GM20000 (cell line): ENCODE measurements at places on chromosomes 5 and 9.

DNA sequence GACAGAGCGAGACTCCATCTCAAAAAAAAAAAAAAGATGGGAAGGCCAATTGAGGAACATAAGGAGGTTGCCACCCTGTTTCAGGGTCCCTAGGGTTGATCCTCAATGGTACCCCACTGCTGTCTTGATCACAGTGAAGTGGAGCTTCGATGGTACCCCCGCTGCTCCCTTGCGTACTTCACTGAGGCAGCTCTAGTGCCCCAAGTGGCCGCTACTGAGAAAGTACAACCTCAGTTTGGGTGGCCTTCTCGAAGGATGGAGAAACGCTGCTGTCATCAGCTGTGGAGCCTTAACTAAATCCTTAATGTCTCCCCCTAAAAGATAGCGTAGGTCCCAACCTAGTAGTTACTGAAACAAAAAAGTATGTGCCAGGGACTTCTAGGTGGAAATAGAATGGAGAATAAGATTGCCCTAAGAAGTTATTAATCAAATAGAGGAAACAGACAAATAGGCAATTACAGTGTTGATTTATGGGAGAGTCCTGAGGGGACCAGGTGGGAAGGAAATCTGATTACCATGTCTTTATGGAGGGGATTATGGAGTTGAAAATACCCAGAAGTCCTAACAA is 6.3 kb downstream of the TESK1 start:
- DNase-seq = peak; percentile 73

- no peak for DNase-seq
These were observed 39.6 kb downstream of the SYK start for GRCh38 chr9:90841213-90841612.

DNA sequence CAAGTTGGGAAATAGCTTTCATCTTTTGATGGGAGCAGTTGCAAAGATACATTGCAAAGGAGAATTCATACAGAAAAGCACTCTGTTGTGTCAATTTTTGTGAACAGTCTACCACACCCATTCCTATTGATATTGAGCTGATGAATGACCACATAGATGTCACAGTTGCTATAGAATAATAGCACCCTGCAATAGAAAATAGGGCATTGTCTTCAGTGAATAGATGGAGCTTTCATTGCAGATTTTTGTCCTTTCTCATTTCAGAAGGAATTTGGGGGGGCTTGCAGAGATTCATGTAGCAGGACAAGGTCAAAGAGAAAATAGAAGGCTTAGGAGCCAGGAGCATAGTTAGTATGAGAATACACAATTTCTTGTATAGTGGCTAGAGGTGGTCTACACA is 237.9 kb downstream of the TMEM38B start:
- DNase-seq = no peak

DNA sequence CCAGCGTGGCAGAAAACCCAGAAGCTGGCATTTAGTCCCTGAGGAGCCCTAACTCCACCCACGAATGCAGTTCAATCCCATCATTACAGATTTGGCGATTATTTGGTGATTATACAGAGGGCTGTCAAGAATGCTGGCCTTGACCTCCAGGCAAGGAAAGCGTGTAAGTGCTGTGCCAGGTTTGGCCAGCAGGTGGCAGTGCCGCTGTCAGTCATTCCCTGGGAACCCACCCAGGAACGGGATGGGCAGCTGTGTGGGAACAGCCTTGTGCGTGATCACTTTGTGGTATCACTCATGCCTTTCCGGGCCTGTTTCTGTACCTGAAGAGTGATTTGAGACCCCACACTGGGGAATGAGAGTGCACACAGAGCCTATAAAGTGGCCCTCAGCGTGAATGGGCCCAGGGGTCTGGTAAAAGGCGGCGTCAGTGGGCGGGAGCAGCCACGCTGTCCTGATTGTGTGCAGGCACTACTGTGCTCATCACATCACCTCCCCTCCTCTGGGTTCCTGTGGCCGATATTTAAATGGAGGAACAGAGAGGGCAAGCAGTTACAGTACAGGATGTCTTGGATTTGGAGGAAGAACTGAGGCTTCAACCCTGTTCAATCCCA is 215.6 kb downstream of the ROR2 start:
- DNase-seq = peak; percentile 84

- DNase-seq = no peak
These were observed 36.0 kb upstream of the GLIPR2 start for GRCh38 chr9:36100532-36100931.

- no peak for DNase-seq
These were observed 33.4 kb downstream of the IRX2 start for GRCh38 chr5:2718115-2718514.

DNA sequence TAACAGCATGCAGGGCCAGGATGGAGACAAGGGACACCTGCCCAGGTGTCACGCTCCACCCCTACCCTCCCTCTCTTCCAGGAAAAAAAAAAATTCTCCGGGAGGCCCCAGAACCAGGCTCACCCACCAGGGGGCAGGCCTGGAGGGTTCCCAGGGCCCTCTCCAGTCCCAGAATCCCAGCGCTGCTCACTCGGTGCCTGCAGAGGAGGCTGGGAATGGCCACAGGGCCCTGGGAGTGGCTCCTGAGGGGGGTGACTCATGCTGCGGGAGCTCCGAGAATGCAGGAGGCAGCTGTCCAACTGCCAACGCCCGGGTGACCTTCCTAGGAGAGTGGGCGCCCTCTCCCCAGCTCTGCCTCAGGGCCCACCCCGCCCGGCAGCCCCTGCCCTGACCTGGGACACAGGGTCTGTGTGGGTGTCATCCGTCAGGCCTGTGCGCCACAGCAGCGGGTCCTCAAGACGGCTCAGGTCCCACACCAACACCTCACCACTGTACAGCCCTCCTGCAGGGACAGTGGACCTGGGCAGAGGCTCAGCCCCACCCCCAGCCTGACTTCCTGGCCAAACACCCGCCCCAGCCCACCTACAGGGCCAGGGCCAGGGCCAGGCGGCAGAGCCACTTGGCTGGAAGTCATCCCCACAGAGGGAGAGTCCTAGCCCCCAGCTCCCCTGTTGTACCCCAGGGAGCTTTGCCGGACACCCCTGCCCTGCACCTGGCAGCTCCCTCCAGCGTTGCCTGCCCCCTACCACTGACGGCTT is 21.2 kb downstream of the DYNC2I2 start:
- DNase-seq = no peak

DNA sequence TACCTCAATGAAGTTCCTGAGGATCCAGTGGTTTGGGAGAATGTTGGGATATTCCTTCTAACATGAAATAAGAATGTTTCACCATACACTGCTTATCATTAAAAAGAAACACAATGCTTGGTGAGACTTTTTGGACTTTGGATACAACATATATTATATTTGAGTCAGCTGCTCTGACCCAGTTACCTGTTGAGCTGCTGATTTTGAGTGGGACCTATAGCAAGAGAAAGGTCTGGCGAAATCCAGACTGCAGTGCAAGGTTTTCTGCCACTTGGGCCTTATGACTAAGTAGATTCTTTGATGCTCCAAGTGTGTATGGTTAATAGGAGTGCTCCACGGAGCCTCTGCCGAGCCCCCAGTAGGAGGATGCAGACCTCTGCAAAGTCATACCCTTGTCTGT is 10.0 kb upstream of the RALGPS1 start:
- no peak for DNase-seq

DNA sequence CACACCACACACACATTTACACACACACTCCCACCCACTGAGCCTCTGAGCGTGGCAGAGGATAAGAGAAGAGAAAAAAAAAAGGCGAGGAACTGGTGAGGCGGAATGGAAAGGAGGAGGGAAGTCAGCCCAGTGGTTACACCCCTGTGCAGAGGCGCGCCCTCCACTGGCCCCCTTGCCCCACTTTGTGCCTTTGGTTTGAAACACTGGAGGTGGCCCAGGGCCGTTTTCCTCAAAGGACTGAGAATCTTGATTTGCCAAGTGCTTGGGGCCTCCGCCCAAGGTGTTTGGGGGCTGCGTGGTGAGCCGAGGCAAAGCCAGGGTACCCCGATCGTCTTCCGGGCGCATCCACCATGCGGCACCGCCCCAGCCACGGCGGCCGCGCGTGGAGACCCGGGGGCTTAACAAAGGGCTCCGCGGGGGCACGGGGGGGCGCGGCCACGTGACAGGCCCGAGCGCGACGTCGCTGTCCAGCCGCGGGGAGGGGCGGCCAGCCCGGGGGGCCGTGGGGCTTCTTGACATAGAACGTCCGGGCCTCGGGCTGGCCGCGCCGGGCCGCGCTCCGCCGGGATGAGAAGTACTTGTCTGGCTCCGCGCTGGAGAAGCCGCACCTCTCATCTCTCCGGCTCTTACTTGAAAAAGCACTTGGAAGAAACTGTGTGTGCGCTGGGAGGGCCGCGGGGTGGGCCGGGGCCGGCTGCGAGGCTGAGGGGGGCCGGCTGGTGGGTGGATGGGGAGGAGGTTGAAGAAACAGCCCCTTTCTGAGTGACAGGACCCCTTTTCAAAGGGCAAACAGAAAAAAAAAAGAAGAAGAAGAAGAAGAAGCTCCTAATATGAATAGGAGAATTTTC is 21.0 kb downstream of the NR2F1 start:
- no peak for DNase-seq

DNA sequence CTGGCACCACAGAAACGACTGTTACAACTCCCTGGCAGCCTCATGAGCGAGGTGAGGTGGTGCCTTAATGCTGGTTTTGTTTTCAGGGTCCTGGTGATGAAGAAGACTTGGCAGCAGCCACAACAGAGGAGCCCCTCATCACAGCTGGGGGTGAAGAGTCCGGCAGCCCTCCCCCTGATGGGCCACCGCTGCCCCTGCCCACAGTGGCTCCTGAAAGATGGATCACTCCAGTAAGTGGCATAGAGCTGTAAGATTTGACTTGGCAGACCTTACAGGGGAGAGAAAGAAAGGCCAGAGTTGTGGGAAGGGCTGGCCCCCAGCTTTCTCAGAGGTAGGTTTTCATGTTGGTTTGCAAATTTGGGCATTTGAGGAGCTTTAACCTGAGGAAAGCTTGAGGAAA is 72.2 kb downstream of the COL15A1 start:
- no peak for DNase-seq

- no peak for DNase-seq
These were observed 202.4 kb downstream of the GLIS3 start for GRCh38 chr9:4097515-4097914.

DNA sequence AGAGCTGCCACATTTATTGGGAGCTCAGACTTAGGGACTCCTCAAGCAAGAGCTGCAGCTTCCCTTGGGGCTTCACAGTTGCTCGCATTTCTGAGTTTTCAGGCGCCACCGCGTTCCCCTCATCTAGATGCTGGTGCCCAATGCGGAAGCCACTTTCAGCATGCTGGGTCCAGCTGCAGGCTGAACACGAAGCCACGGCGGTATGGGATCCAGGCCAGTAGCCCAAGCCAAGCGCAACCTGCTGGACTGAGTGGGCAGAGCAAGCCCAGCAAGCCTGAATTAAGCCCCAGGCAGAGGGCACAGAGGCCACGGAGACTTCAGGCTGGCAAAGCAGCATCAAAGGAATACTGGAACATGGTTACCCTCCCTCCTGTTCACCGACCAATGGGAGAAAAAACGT is 391.5 kb downstream of the HTR1A start:
- no peak for DNase-seq

DNA sequence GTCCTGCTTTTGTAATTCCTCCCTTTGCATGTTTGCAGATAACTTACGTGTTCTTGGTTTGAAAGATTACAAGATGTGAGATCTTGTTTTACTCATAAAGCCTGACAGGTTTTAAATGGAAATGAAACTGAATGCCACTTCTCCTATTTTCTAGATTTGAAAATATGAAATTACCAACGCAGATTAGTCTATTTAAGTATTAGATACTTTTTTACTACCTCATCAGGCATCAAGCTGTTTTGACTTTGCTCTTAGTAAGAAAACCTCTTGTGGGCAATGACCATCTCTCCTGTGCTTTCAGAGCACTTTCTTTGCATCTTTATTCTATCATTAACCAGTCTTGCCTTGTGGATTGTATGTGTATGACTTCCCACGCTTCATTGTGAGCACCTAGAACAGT is 3.5 kb downstream of the DMXL1 start:
- DNase-seq = peak; percentile 25

DNA sequence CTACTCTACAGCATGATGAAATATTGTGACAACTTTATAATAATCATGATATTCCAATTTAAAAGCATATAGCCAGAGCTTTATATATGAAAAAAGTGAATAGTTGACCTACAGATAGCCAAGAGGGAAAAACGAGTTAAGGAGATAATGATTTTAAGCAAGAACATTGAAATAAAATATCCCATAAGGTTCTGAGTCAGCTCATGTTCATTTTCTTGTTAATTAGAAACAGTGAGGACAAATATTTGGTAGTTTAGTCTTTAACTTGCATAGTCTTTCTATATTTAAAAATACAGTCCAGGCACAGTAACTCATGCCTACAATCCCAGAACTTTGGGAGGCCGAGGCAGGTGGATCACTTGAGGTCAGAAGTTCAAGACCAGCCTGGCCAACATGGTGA is 55.8 kb upstream of the CDH6 start:
- no peak for DNase-seq

DNA sequence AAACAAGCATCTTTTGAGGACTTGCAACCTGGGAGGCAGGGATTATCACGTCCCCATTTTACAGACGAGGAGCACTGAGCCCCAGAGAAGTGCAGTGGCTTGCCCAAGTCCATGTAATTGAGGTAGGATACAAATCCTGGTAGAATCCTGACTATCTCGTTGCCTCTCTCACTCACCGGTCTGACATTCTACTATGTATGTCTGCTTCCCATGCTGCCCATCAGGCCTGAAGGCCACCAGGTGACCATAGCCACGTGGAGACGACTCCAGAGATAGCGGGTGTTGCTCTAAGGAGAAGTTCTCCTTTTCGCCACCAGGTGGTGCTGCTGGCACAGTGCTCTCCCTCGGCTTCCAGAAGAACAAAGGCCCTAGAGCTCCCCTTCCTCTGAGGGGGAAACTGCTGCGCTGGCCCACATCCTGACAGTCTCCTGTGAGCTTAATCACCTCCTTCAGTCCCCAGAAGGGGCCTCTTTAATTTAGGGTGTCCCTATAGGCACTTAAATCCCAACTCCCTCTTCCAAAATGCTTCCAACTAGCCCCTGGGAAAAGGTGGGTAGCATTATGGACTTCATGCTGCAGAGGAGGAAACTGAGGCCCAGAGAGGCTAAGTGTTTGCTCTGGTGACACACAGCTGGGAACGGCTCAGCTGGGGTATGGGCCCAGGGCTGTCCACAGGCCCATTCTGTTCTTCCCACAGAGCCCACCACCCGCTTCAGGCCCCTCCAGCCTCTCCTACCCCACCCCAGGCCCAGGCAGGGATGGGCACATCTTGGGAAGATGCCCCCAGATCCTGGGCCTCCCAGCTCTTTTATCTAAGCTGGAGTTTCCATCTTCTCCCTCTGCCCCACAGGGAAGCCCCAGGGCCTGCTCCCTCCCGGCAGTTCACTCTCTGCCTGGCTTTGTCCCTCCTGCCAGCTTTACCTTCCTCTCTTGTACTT is 6.4 kb downstream of the SLC34A1 start:
- DNase-seq = peak; percentile 93
